Frontal cortex (tissue), 4 donors: ENCODE measurements at places on chromosomes 1 and 21.

- DNase-seq, result no peak
Measured at GRCh38 chr1:235060607-235061470, 67.8 kb downstream of the TOMM20 start.

- DNase-seq, result peak; percentile 62
Measured at GRCh38 chr21:45910548-45911221, 70.9 kb upstream of the COL6A1 start.

- DNase-seq, result no peak
Measured at GRCh38 chr1:73475316-73475870, 722.6 kb downstream of the LRRIQ3 start.

DNA sequence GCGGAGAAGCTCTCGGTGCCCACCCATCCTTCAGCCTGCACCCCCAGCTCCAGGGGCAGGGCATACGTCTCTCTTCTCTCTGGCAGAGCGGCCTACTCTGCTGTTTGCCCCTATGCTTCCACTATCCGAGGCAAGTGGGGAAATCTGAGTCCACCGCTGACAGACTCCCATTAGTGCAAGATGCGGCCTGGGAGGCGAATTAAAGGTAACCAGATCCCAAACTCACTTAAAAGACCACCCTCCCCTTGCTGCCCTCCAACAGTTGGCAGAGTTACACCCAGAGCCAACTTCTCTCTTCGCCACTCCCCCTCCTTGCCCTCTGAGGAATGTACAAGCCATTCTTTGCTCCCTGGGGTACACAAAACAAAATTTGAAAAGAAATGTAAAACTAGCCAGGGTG is 6.4 kb downstream of the FOXD3 start:
- DNase-seq, result no peak

DNA sequence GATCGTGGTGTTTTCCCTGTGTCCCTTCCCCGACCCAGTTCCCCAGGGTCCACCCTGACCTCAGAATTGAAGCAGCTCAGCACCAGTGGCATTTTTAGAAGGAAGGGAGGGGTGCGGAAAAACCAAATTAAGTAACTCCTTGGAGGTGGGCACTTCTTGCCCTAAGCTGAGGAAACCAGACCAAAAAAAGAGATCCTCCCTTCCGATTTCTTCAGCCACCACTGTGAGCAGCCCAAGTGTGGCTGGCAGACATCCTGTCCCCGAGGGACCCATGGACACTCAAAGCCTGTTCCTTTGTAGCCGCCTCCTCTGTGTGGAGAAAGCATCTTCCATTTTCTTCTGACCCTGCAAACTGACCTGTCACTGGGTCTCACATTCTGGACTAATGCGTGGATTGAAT is 31.3 kb downstream of the KIRREL1 start:
- no peak for DNase-seq

GRCh38 chr1:89407360-89407759 is 43.5 kb downstream of the GBP6 start:
- no peak for DNase-seq

- no peak for DNase-seq
Measured at GRCh38 chr1:42206164-42206563, 41.6 kb upstream of the GUCA2A start.

GRCh38 chr1:31874942-31875341 is 59.1 kb upstream of the SPOCD1 start:
- no peak for DNase-seq

DNA sequence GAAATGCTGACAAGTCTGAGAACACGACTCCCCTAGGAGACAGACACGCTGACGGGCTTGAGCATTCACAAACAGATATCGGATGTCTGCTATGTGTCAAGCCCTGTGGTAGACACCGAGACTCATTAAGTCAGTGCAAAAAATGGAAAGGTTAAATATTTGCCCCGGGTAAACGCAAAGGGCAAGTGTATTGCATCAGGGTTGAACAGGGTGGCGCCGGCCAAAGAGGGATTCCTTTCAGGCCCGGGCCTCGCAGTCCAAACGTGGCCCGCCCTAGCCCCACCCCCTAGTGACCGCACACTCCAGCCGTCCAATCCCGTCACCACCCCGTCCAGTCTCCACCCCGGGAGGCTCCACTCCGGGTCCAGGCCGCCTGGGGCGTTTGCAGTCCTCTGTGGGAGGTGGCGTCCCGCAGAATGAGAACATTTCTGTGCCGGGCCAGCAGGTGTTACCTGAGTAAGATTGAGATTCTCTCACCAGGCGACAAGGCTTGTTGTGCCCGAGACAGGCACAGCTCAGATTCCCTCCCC is 16.3 kb upstream of the TMEM9 start:
- DNase-seq, result peak; percentile 85

GRCh38 chr1:4970532-4970931 is 316.1 kb downstream of the AJAP1 start:
- peak; percentile 17 for DNase-seq

- DNase-seq, result no peak
Measured at GRCh38 chr1:196152975-196153374, 455.3 kb downstream of the KCNT2 start.

GRCh38 chr1:61149010-61149860 is 66.9 kb downstream of the NFIA start:
- no peak for DNase-seq

DNA sequence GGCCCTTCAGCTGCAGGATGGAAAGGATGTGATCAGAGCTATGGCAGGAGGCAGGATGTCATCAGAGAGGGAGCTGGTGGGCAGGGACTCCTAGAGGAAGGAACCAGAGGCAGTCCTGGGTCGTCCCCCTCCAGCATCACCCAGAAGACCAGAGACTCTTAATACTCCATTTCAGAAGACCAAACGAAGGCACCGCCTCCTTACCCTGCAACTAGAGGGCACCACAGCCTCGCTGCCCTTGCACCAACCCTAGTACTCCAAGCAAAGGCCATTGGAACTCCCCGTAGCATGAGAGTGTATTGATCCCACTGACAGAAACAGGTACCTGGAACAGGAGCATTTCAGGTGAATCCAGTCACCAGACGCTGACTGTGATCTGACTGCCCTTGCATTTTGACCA is 598.1 kb downstream of the NPHP4 start:
- no peak for DNase-seq

GRCh38 chr1:37930246-37931101 is 16.4 kb downstream of the INPP5B start:
- no peak for DNase-seq

DNA sequence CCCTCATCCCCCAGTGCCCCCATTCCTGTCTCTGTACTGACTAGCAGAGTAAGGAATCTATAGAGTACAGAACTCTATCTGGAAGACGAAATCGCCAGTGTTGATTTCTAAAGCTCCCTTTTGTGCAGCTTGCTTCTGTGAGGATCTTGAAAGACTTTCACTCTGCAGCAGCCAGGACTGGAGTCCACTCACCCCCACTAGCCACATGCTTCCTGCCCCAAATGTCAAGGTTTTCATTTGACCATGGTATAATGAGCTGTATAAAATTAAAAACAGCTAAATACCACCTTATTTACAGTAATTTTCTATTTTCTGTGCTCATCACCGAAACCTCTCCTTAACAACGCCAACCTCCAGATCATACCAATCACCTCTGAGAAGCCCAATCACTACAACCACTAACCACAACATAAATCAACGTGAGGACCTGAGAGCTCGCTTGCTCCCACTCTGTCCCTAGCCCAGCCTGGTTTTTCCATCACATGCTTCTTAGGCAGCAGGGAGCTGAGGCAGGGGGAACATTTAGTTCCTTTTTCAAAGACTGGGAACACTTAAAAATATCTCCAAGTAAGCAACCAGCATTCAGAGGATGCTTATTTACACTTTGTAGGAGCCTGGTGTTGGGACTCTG is 56.1 kb upstream of the IRF2BP2 start:
- no peak for DNase-seq

GRCh38 chr1:207750631-207751305 is 1.1 kb upstream of the CD46 start:
- DNase-seq, result no peak

GRCh38 chr1:235972311-235972689 is 92.6 kb downstream of the NID1 start:
- no peak for DNase-seq

GRCh38 chr1:237507005-237507404 is 383.7 kb downstream of the ZP4 start:
- DNase-seq, result no peak

GRCh38 chr1:60875138-60875537 is 207.2 kb upstream of the NFIA start:
- no peak for DNase-seq

DNA sequence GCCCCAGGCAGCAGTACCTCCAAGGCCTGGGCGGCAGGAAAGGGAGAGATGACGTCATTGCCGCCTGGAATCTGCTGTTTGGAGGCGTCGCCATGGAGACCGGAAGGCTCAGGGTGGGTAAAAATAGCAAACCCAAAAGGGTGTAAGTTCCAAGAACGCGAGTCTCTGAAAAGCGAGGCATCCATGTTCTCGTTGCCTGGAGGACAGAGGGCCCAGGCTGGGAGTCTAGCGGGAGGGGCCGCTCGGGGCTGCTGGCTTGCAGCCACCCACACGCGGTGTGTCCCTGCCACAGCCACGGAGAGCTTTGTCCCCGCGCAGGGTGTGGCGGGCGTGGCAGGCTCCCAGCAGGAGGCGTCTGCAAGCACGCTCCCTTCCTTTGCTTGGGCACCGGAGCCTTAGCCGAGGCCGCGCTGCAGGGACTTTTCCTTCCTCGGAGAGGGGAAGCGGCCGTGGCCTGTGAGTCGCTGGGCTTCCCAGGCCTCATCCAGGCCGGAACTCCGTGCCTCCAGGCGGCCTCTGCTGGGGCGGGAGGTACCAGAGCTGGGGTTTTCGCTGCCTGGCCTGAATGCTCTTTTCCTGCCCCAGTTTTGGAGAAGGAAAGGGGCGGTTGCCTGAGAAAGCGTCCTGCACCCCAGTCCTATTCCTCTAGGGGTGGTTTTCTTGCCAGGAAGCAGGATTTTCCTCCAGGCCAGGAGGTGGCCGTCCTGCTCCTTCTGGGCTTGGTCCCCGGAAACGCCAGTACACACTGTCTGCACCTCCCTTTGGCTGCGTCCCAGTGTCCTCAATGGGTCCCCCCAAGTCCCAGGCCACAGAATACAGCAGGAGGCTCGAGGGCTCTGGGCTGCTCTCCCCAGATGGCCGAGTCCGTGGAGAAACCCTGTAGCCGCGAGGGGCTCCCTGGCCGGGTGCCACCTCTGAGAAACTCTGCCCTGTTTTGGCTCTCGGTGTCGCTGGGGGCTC is 15.3 kb upstream of the SKI start:
- DNase-seq, result peak; percentile 87

DNA sequence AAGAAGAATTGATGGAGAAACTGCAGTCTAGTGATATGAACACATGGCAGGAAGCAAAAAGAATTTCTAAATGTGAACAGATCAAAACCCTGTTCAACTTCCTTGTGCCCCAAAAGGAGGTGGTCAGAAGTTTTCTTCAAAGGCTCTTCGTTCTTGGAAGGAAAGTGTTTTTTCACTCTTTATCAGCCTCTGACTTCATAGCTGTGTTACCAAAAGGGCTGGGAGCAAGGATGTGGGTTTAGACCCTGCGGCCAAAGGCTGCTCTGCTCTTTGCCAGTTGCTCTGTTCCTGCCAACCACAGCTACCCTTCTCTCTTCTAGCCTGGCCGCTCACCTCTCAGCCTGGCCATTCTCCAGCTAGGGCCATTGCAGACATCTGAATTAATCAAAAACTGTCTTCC is 53.8 kb downstream of the PTGER3 start:
- DNase-seq, result no peak

GRCh38 chr1:183962903-183963302 is 74.6 kb downstream of the COLGALT2 start:
- no peak for DNase-seq

- no peak for DNase-seq
Measured at GRCh38 chr1:10585242-10585641, 110.5 kb downstream of the PEX14 start.

DNA sequence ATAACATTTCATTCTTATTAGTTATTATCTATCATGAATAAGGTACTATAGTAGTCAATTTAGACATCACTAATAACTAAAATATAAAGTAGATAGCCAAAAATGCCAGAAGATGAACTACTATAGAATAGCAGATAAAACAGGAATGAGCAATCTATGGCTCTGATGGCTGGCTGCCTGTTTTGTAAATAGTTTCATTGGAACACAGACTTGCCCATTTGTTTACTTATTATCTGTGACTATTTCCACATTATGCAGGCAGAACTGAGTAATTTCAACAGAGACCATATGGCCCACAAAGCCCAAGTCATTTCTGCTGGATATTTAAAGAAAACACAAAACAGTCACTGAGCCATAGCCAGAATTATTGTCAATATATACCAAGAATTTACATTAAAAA is 222.1 kb downstream of the COL24A1 start:
- no peak for DNase-seq

- no peak for DNase-seq
Measured at GRCh38 chr1:108803548-108803947, 53.3 kb downstream of the AKNAD1 start.

GRCh38 chr1:150749720-150750311 is 15.8 kb downstream of the CTSS start:
- DNase-seq, result no peak

DNA sequence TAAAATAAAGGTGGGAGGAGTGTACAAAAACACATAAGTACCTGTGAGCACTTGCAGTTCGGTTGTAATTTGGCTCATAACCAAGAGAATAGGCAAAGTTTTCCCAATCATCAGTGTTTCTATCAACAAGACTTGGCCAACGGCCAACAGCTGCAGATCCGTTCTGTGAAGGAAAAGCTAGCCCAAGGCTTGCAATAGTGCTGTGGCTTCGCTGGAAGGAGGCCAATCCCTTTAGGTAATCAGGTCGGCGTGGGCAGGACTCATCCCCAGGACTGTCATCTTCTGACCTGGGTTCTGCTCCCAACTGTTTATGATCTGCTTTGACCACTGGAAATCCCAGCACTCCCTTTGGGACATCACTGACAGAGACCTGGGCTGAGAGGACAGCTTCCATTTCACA is 107.8 kb downstream of the LYST start:
- no peak for DNase-seq

GRCh38 chr1:232146514-232146913 is 483.4 kb downstream of the SIPA1L2 start:
- DNase-seq, result no peak

DNA sequence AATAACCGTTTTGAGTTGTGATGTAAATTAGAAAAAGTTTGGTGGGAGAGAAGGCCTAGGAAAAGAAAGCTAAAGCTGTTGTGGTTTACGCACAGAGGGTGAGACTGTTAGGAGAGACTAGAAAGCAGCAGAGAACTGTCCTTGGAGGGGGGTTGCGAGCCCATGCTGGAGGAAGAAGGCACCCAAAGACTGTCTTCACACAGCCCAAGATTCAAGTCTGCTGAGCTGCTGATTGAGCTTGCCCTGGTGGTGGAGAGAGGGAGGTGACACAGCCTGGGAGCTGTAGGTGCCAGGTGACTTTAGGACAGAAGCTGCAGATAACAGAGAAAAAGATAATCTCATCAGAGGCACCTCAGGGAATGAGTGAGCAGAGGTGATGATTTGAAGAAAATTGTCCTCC is 18.3 kb upstream of the TLR5 start:
- no peak for DNase-seq

DNA sequence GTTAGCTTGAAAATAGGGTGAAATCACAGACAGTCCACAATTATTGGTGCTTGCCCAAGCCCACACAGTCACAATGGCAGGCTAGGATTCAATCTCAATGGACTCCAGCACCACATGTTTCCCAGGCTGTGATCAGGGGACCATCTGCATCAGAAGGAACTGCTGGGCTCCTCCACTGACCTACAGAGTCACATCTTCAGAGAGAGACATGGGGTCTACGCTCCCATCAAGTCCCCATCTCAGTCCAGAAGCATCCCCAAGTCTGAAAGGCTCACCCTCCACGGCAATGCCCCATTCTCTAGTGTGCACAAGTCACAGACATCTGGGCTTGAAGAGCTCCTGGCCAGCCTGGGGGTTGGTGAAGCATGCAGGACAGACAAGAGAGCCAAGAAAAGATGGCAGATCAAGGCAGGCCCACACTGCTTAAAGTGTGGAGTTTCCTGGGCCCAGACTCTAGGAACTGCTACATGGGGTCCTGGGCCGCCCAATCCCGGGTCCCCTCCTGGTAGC is 262.5 kb downstream of the NPHP4 start:
- no peak for DNase-seq
